ENCODE measurements at places on chromosomes 5 and 9.

GRCh38 chr9:90787771-90788460 lies 13.7 kb upstream of the SYK start:
- no peak for DNase-seq

DNA sequence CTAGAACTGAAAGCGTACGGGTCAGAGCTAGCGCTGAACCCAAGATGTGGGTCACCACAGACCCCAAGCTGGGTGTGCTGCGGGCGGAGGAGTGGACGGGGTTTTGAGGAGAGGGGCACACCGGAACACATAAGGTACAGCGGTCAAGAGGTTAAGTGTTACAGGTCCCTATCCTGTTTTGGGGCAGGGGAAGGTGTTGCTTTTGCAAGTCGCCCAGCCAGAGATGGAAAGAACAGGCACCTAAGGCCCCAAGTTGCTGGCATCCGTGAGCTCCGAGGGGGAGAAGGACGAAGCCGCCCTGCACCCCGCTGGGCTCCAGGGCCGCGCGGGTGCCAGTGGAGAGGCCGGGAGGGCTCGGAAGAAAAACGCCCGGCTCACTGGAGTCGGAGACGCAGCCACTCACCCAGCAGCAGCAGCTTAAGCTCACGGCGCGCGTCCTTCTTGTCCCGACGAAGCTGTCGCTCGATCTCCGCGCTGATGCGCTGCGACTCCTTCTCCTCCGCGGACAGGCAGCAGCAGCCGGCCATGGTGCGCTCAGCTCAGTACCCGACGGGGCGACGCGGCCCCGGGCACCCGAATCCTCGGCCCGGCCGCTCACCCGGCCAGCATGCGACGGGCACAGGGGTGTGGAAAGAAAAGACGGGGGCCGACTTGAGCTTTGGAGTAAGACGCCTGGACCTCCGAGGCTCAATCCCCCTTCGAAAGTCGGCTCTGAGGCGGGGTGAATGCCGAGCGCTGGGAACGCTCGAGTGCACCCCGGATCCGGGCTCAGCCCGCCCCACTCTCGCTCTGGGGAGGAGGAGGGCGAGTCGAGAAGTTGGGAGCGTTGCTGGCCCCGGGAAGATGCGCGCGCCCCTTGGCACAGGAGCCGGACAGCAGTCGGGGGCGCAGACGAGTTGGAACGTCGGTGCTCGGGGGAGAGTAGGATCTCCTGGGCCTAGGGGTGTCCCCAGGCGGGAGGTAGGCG lies 572 bp downstream of the GNA14 start:
- DNase-seq = no peak

- no peak for DNase-seq
These were observed 267.9 kb upstream of the PDE4D start for GRCh38 chr5:60161340-60161934.

DNA sequence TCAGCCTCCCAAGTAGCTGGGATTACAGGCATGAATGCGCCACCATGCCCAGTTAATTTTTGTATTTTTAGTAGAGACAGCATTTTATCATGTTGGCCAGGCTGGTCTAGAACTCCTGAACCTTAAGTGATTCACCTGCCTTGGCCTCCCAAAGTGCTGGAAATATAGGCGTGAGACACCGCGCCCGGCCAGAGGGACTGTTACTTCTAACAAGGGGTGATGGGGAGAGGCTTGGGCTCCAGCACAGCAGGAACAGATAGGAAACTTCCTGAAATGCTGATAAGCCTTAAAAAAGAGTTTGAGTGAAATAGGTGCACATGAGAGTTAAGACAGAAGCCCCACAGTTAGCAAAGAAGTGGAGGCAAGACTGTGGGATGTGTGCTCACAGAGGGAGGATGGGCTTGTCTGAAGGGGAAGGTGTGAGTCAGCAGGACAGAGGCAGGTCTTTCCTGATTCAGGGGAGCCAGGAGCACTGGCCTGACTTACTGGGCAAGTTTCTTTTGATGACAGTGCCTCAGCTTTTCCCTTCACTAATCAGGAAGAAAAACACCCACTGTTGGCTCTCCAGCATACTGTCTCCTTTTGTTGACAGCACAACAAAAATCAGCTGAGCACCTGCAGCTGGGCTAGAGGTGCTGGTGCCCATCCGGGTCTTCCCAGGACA lies 68.4 kb downstream of the RAD23B start:
- peak; percentile 42 for DNase-seq

DNA sequence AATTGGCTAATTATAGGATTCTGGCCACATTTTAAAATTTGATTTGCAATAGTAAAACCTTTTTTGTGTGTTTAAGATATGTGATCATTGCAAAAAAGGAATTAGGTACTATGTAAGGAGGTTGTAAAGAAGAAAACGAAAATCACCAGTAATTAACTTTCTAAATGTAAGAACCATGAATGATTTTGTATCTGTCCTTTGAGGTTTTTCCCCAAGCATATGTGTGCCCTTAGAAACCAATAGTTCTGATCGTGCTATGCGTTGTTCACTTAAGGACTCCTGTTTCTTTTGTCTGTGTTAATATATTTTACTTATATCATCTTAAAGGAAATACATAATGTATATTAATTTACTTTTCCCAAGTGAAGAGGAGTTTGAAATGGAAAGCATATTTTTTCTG lies 410.2 kb downstream of the PSAT1 start:
- no peak for DNase-seq

GRCh38 chr5:141787376-141787775 lies 90.8 kb downstream of the PCDH1 start:
- DNase-seq = no peak

DNA sequence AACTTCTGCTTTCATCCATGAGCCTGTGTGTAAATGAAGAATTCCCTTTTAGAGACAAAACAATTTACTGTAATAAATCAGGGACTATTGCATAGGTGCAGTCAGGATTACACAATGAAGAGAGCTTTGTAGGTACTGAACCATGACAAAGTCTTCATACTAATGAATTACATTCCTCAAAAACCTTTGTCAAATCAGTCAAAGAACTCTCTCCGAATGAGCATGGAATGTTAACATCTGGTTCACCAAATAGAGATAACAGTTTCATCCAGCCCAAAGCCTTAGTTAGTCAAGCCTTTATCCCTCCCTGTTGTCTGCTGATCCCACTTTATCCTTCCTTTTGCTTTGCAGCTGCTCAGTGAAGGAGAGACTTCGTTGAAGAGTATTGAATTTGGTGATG lies 62.9 kb upstream of the DMRTA1 start:
- no peak for DNase-seq

GRCh38 chr9:98861781-98862504 lies 54.5 kb downstream of the GALNT12 start:
- DNase-seq = peak; percentile 72

- DNase-seq = no peak
These were observed 546.7 kb upstream of the DMAC1 start for GRCh38 chr9:8346296-8346695.

GRCh38 chr9:3992924-3993323 lies 306.9 kb downstream of the GLIS3 start:
- no peak for DNase-seq

- no peak for DNase-seq
These were observed 1.0 kb downstream of the ANKH start for GRCh38 chr5:14870337-14871213.

DNA sequence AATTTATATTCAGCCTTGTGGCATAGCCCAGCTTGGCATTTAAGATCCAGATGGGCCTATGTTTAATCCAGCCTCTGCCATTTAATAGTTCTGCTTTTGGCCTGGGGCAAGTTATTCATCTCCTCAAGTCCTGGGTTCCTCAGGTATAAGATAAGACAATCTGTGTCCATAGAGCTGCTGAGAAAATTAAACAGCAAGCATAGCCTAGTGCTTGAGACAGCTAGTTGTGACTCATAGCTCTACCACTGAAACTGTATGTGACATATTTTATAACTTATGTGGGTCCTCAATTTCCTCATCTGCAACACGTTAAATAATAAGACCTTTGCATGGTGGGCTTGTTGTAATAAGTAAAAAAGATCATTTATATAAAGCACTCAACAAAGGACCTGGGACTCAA lies 53.3 kb upstream of the ATP10B start:
- DNase-seq = no peak

DNA sequence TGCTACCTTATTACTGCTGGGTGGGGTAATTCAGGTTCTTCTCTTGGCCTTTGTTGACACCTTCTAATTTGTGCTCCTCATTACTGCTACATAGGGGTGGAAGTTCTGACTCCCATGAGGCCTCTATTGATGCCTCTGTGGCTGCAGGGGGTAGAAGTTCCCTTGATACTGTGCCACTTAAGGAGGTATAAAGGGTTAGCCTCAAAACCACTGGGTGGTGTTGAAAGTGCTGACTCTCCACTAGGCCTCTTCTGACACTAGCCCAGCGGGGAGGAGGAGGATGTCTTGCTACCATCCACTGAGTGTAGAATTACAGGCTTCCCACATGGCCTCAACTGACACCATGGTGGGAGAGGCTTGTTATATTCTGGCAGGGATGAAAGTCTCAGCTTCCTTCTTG lies 36.7 kb upstream of the CCDC112 start:
- no peak for DNase-seq

GRCh38 chr9:128148509-128149000 lies 698 bp upstream of the LCN2 start:
- DNase-seq = no peak

- DNase-seq = no peak
These were observed 244.5 kb downstream of the EFNA5 start for GRCh38 chr5:107426209-107426608.

- no peak for DNase-seq
These were observed 109.3 kb upstream of the ICE1 start for GRCh38 chr5:5313101-5313635.

- no peak for DNase-seq
These were observed 31.4 kb upstream of the MTAP start for GRCh38 chr9:21770871-21771560.

- no peak for DNase-seq
These were observed 8.4 kb upstream of the ZNF474 start for GRCh38 chr5:122120957-122121356.

- DNase-seq = no peak
These were observed 112.5 kb upstream of the EMB start for GRCh38 chr5:50553560-50553984.

DNA sequence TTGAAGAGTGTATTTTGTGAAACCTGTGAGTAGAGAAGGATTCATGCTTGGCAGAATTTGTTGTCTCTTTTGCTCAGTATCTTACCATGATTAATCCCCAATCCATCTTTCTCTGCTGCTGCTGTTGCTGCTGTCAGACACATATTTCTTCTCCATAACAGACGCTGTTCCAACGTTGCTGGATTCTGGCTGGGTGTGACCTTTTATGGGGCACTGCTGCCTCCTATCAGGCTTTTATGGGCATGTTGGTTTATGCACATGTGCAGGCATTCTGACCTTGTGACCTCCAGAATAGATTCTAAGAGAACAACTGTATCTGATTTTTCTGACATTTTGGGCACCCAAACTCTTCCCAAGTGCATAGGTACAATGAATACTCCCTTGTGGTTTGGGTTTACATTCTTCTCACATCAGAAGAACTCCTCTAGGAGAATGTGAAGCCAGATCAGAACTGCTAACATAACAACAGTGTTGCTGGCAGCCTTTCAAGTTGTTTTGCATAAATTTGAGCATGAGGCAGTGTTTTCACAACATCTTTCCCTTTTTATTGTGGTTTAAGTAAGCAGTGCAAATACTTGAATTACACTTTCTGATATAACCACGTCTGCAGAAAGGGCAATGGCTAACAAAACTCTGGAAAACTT lies 9.2 kb upstream of the ISL1 start:
- no peak for DNase-seq
